Stimulated activated CD8-positive, alpha-beta memory T cell treated with anti-CD3 and anti-CD28 coated beads, Interleukin-4, amount 100 ng/mL, for 1 hour (primary cell): ENCODE measurements at places on chromosomes 7 and 10.

DNA sequence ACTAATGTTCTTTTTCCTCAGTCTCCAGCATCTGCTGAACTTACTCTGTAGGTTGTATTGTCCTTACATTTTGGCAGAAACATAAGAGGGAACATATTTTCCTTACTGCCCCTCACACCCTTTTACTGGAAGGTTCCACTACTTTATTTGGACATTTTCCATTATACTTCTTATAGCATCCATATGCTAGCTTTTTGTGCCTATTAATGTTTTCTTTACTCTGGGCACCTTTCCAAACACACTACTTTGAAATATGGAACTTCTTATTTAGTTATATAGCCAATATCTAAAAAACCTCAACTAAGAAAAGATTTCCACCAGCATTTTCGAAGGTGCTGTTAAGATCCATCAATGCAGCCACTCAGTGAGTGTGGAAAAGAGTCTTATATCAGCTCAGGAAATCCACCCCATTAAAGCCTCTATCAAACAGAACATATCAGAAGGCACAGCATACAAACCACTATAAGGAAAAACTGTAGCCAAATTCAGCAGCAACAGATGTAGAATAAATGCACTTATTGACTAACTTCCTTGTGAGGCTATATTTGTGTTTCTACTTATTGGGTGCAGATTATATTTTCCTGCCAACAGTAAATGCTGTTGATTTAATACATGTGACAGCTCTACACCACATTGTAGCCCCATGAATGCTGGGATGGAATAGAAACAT, 272.5 kb upstream of the SEMA3E start:
- no peak for DNase-seq

- no peak for DNase-seq
Measured at GRCh38 chr7:68313806-68314205, 1284.5 kb upstream of the AUTS2 start.

- DNase-seq, result no peak
Measured at GRCh38 chr10:123704812-123705211, 38.7 kb downstream of the GPR26 start.

DNA sequence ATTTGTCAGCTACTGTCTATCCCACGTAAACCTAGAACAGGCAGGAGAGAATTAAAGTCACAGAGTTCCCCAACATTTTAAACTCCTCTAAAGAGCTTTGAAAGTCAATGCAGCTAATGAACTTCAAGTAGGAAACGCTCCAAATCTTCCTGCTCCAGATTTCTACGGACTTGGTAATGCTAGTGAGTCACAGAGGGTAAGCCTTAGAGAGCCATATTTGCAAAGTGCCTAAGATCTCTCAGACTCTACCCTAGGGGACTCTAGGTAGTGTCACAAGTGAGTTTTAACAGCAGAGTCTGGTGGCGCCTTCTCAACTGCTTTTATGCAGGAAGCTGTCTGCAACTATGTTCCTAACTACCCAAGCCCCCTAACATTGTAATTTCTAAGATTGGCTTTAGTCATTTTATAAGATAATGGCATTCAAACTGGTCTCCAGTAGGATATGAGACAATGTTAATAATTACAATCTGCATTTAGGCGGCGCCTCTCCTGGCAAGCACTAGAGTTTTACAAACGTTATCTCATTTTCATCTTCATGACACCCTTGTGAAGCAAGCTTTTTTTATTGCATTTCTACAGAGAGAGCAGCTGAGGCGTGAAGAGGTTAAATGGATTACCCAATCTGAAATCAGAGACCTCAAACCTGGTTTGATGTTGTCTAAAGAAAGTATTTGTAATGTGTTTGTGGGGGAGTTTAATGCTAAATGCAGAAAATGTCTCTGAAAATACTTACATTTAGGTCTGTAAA, 22.0 kb upstream of the FZD1 start:
- no peak for DNase-seq

DNA sequence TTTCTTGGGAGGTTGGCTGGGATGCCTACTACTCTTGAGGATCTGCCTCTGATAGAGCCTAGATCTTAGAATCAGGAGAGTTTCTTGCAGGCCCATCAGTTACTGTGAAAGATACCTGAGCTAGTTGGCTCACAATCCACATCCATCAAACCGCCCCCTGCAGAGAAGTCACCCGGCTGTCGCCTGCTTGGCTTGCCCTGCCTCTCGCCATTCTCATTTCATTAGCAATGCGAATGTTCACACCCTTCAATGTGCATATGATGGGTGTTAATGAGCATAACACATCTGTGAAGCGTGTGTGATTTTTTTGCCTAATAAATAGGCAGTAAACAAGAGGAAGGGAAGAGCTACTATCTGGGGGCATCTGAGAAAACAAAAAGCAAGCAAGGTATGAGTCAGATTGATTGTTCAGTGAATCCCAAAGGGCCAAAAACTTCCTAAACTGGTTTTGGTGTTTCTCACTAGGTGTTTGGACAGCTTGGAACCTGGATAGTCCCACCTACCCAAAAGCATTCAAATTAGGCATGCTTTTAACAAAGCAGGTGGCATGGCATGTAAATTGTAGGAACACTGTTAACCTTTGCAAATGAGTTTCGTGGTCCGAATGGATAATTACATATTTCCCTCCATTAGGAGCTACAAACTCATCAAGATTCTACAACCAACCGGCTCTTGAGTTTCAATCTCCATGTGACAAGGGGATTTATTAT, 272.3 kb upstream of the C7orf33 start:
- DNase-seq, result no peak

DNA sequence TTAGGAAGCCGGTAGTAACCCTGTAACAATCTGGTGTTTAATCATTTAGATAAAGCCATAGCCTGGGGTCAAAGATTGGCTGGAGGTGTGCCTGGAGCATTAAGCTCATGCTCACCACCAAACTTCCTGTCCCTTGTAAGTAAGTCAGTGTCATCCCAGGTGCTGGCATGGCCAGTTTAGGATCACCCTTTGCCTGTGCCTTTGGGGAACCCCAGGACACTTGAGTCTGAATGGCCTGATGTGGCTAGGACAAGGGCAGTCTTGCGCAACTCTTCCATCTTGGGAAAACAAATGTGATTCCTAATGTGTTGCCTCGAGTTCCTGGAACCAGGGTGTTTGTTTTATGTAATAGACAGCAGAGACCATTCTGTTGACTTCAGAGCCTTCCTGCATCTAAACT, 154.8 kb downstream of the GRK5 start:
- DNase-seq, result no peak

GRCh38 chr10:87983716-87984115, 120.3 kb downstream of the PTEN start:
- no peak for DNase-seq

DNA sequence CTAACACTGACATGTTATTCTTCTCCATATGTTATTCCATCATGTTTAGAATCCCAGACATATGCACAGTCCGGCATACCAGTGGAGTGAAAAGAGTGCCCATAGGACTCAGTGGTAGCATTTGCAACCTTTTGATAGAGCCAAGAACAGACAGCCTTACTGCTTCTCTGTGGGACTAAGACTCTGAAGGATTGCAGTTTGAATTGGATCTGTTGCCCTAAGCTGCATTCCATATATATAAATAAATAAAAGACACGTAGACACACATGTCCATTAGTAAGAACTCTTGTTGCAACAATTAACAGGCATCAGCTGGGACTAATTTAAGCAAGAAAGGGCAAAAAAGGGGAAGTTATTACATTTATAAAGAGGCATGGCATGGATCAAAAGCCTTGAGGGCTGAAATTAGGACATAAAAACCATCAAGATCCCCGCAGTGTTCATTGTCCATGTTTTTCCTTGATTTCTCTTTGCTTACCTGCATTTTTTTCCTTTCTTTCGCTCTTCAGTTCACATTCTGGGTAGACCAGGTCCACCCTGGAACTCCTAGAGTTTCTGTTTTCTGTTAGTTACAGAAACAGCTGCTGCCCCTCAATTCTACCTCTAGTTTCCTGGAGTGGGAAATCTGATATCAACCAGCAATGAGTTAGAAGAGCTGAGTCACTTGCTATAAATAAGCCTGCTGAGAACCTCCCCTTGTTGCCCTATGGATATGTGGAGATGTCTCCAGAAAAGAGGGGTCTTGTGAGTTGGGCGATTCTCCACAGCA, 132.4 kb downstream of the SORCS1 start:
- no peak for DNase-seq

DNA sequence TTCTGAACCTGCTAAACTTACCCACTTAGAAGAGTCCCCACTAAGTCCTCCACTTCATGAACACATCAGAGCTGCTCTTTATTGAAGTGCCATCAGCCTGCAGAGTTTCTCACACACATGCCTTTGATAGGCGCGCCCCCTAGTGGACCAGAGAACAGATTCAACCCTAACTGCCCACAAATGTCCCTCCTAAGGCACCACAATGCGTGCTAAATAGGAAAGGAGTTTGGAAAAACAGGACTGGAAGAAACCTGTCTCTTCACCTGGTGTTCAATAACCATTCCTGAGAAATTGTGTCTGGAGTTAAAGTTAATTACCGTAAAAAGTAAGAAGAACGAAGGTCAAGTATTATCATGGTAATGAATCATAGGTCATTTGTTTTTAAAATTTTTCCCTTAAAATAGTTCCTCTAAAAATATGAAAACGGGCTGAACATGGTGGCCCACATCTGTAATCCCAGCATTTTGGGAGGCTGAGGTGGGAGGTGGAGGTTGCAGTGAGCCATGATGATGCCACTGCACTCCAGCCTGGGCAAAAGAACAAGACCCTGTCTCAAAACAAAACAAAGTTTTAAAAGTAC, 249.7 kb downstream of the ELMO1 start:
- peak; percentile 49 for DNase-seq

DNA sequence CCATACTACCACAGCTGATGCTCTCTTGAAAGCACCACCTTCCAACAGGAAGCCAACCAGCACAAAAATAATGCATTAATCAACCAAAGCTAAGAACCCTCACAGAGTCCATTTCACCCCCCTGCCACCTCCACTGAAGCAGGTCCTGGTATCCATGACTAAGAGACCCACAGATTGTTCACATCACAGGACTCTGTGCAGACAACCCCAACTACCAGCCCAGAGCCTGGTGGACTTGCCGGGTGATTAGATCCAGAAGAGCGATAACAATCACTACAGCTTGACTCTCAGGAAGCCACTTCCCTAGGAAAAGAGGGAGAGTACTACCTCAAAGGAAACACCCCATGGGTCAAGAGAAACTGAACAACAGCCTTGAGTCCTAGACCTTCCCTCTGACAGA, 528.1 kb downstream of the KIF20B start:
- no peak for DNase-seq

GRCh38 chr10:131851346-131851745, 49.5 kb upstream of the PPP2R2D start:
- DNase-seq, result no peak

DNA sequence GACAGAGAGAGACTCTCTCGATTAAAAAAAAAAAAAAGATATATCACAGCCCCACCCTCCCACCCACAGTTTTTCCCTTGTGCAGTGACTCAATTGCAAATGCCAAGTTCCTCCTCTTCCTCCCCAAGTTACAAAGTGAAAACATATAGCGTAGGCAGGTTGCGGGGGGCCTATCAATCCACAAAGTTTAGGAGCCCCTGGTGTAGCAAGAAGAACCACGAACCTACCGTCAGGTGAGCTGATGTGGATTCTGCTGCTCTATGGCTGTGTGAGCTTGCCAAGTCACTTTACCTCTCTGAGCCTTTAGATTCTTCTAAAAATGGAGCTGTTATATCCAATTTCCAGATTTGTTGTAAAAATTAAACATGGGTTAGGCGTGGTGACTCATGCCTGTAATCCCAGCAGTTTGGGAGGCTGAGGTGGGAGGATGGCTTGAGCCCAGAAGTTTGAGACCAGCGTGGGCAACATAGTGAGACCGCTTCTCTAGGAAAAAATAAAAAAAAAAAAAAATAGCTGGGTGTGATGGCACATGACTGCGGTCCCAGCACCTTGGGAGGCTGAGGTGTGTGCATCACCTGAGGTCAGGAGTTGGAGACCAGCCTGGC, 8.2 kb upstream of the RHBDD2 start:
- DNase-seq, result no peak

GRCh38 chr7:35248576-35249536, 5.0 kb downstream of the TBX20 start:
- no peak for DNase-seq

DNA sequence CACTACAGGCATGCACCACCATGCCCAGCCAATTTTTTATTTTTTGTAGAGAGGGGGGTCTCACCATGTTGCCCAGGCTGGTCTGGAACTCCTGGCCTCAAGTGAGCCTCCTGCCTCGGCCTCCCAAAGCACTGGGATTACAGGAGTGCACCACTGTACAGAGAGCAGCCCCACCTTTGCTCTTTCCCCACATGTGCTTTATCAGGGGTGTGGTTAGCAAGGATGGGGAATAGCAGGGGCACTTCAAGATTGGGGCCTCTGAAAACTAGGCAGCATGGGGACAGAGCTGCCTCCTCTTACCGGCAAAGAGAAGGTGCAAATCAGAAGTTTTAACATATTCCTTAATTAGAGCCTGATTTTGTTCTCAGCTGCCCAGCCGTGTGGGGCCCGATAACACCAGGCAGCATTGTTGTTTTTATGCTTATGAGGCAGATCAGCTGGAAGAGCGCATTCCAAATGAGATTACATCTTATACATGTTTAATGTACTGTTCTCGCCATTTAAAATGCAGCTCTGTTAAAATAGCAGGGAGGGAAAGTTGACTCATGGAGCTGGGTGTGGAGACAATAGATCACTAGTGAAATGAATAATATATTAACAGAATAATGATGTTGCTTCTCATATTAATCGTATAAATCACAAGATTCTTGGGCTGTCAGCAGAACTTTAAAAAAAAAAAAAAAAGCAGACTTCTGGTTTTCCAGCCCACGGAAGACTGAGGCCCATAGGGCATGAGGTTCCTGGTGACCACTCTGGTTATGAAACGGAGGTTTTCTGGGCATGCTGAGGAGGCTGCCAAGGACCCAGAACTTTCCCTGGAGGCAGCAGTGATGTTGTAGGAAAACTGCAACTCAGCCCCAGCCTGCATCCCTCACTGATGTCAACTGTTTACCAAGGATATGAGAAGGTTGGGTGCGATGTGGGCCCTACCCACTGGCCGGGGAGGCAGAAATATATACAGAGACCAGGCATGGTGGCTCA, 62.5 kb downstream of the TMEM130 start:
- no peak for DNase-seq

GRCh38 chr7:154680894-154681659, 321.8 kb downstream of the PAXIP1 start:
- DNase-seq, result no peak

- DNase-seq, result no peak
Measured at GRCh38 chr10:89171996-89172395, 35.1 kb downstream of the CH25H start.

DNA sequence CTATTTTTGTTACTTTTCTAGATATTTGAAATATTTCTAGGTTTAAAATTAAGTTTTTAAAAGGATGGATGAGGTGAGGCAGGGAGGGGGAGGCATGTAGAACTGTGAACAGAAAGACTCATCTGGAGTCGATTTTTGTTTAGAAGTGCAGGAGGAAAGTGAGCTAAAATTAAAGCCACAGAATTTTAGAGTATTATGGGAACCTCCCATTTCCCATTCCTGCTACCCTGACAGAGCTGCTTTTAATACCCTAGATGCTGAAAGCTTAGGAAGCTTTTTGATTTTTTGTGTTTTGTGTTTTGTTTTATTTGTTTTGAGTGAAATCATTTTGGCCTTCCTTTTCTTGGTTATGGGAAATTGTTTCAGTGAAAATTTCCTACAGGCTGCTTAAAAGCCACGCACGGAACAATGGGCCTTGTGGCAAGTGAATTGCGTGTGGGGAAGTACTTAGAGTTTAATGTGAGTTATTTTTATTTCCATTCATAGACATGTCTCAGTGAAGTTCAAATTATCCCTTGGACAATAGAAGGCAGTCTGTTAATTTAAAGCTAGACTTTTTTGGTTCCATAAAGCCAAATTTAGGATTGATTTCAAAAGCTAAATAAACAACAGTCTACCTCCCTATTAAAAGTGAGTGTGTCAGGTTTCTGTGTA, 102.0 kb upstream of the HDAC9 start:
- no peak for DNase-seq

GRCh38 chr7:116949941-116950801, 3.1 kb upstream of the ST7 start:
- no peak for DNase-seq
